Common myeloid progenitor, CD34-positive (primary cell): ENCODE measurements at places on chromosomes 12 and 14.

DNA sequence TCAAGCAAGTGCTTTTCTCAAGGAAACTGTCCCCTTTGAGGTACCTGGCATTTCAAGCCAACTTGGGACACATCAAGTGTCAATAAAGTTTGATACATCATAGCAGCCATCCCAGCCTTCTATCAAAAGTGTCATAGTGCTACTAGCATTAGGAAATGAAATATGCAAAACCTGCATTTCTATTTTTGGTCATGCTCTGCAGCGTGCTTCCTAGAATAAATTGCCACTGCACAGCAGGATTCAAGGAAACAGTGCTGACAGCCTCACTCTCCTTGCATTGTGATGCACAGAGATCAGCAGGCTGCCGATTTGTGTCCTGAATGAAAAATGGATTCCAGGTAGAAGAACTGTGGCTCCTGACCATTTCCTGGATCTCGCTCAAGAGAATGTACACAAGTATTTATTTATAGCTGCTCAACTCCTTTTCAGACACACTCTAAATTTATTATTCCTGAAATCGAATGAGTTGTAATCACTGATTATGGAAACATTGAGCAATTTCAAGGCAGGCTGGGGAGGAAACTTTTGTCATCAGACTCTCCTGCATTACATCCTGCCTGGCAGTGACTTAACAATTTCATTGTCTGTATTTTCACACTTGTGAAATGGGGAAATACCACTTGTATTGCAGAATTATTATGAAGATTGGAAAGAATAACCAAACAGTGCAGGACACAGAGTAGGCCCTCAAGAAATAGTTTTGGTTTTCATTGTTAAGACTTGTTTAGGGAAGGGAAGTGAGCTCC lies 120.9 kb downstream of the SLC38A6 start:
- DNase-seq, result peak; percentile 76

DNA sequence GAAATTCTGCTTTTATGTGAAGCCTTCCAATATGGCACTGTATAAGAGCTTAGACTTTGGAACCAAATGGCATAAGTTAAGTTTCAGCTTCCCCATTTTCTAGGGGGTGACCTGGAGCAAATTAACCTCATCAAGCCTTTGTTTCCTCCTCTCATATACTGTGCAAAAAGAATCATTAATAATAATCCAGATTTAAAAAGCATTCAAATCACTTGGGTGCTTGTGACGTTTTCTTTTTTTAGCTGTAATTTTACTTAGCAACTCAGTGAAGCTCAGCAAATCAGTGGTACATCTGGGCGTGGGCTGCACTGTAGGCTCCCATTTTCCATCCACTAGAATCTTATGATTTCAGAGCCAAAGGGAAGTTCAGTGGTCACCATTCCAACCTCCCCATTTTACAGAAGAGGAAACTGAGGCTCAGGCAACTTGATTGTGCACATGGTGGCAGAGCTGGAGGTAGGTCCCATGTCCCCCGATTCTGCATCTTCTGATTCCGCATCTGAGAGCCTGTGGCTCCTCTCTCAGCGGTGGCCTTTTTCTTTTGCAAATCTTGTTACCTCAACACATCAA lies 131.2 kb downstream of the SNAPC1 start:
- no peak for DNase-seq

- DNase-seq, result peak; percentile 37
Measured at GRCh38 chr12:102811110-102811737, 105.8 kb downstream of the PAH start.

DNA sequence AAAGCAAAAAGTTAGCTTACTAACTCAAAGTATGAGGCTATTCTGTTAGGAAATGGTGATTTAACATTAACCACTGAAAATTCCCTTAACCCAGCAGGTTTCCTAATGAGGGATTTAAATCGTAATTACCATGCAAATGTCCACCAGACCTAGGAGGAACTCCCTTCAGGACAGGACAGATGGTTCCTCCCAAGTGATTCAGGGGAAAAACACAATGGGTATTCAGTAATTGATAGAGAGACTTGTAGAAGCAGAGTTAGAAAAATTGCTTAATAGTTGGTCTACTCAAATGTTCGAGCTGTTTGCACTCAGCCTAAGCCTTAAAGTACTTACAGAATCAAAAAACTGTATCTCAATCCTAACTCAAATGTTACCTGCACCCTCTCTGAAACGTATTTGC lies 21.6 kb downstream of the RERGL start:
- no peak for DNase-seq

- no peak for DNase-seq
Measured at GRCh38 chr12:50240096-50240791, 43.1 kb downstream of the LIMA1 start.

- DNase-seq, result no peak
Measured at GRCh38 chr12:105316931-105317852, 13.3 kb upstream of the C12orf75 start.

- no peak for DNase-seq
Measured at GRCh38 chr12:15544589-15544988, 222.3 kb downstream of the PTPRO start.

DNA sequence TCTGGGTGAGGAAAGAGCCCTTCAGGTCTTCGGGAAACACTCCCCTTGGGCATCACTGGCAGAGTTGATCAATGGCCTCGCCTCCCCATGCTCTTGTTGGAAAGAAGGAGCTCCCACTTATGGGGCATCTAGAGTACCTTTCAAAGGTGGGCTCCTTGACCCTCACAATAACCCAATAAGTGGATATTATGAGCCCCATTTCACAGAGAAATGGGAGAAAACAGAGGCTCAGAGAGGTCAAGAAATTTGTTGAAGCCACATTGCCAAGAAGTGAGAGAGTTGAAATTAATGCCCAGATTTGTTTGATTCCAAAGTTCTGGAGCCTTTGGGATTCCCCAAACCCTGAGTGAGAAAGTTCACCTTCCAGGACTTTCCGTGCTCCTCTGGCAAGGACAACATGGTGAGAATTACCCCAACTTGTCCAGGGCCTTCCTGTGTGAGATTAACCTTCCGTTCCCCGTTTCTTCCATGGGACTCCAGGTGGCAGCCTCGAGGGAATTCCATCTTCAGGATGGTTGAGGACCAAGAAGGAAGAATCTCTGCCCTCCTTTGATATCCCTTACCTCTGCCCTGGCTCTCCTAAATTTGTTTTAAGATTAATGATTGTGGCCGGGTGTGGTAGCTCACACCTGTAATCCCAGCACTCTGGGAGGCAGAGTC lies 7.5 kb upstream of the CHD4 start:
- no peak for DNase-seq

DNA sequence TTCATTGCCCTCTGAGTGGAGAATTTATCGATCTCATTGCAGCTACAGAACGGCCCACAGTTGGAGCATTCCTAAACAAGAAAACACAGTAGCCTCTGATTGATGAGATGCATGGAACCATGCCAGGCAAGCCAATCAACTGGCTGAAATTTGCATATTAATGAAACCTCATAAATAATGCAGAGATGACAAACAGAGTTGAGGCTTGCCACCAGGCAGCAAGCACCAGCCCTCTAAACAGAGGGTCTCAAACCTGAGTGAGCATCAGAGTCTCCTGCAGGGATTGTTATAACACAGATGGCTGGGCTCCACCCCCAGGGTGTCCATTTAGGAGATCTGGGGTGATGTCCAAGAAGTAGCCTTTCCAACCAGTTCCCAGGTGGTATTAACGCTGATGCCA lies 60.9 kb upstream of the CMKLR1 start:
- no peak for DNase-seq

- DNase-seq, result no peak
Measured at GRCh38 chr14:21521501-21521900, 4.6 kb downstream of the SALL2 start.

DNA sequence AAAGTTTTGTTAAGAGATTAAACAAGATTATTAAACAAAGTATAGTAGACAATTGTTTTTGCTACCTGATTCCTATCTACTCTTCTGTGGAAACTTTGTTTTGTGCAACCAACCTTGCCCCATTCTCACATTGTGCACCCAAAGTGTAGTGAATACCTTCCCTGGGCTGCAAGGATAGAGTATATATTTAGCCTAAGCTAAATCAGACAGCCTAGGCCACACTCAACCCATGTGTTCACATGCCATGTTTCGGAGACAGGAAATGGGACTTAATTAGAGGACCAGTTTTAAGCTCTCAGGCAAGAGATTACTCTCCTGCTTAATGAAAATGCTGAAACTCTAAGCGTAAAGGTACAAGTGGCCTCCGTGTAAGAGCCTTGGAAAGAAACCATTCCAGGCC lies 734.9 kb upstream of the USP15 start:
- no peak for DNase-seq

GRCh38 chr14:62179367-62180018 lies 417.3 kb downstream of the SNAPC1 start:
- peak; percentile 14 for DNase-seq

DNA sequence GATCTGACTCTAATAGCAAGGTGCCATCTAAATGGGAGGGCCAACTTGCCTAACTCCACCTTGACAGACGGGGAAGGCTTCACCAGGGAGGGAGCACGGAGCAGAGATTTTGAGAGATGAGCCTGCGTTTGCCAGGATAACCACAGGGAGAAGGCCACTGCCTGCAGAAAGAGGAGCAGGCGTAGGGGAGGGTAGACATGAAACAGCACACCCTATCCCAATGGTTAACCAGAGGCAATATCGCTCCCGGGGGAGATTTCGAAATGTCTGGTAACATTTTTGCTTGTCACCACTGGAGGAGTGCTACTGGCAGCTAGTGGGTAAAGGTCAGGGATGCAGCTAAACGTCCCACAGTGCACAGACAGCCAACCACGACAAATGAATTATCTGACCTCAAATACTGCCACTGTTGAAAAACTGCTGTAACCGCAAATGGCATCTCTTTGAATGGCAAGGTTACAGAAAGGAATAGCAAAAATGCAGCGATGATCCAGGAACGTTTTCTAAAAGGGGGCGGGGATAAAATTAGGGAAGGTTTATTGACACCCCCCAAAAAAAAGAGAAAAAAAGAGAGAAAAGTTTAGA lies 126.0 kb upstream of the ATF7IP start:
- peak; percentile 89 for DNase-seq
